Fibroblast of skin of scalp (primary cell): ENCODE measurements at places on chromosomes 11 and 22.

GRCh38 chr22:18001040-18001893, 23.1 kb downstream of the MICAL3 start:
- DNase-seq: peak; percentile 99

DNA sequence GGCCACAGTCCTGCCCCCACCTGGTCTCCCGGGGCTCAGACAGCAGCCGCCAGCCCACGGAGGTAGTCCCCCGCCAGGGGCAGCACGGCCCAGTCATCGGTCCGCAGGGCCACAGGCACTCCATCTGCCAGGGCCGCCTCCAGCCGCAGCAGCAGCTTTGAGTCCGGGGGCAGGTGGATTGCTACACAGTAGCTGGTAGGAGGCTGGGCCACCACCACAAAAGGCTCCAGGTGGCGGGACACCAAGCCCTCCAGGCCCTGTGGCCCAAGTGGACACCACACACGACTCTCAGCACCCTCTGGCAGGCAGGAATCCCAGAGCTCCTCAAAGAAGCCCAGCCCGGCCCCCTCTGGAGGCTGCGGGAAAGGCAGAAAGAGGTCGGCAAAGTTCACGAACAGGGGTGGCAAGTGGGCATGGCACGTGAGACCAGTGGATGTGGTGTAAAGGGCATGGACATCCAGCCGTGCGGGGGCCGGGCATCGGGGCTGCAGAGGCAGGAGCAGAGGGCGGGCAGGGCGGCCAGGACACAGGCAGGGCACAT, 2.9 kb downstream of the AP5B1 start:
- no peak for DNase-seq

GRCh38 chr22:25763239-25763777, 21.3 kb downstream of the MYO18B start:
- DNase-seq: peak; percentile 12

- no peak for DNase-seq
Observed at GRCh38 chr11:124202951-124203350, 19.8 kb downstream of the OR10D3 start.

DNA sequence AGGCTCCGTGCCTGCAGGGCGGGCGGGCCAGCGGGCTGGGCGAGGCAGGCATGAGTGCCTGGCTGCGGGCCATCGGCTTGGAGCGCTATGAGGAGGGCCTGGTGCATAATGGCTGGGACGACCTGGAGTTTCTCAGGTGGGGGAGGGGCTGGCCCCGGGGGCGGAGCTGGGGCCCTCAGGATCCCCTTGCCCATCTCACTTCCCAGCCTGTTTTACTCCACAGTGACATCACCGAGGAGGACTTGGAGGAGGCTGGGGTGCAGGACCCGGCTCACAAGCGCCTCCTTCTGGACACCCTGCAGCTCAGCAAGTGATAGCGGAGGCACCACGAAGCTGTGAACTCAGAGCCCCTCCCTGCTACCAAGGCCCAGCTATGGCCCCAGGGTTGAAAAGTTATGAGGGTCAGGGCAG, 5.9 kb downstream of the PHOX2A start:
- peak; percentile 68 for DNase-seq

- no peak for DNase-seq
Observed at GRCh38 chr11:2266586-2267305, 3.6 kb downstream of the ASCL2 start.

GRCh38 chr11:92776676-92777075, 192.8 kb upstream of the MTNR1B start:
- peak; percentile 56 for DNase-seq

GRCh38 chr11:108703916-108704315, 39.0 kb downstream of the DDX10 start:
- no peak for DNase-seq

DNA sequence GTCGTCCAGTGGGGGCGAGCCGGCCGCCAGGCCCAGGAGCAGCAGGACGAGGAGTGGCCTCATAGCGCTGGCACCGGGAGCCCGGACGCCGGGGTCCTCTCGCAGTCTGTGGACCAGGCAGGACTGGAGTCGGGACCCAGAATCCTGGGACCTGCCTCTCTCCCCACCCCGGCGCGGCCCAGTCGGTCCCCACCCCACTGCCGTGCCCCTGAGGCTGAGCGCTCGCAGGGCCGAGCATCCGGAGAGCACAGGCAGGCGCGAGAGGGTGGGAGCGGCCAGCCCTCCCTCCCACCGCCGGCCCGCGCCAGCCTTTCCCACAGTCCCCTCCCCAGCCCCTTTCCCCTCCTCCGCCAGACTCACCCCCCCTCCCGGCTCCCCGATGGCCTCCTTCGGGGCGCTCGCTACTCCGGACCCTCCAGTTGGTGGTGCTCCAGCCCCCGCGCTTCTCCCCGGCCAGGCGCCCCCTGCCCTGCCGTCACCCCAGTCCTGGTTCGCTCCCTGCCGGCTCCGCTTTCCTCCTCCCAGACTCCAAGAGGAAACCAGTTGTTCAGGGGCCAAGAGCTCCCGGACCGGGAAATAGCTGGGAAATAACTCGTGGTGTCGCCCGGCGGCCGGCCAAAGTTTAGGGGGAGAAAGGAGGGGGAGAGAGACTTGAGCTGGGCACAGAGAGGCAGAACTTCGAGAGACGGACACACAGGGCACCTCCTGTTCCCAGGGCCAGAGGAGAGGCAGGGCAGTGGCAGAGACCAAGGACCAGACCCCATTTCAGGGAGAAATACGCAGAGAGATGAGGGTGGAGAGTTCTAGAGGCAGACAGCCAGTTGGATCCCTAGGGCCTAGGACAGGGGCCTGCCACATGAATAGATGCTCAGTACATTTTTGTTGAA, at the start of gene C1QTNF5:
Gene C1QTNF5 (minus strand): TSS at position 549 of the 887 bp plus-strand sequence. CDS start 486 bp downstream, at position 63.
- peak; percentile 80 for DNase-seq

DNA sequence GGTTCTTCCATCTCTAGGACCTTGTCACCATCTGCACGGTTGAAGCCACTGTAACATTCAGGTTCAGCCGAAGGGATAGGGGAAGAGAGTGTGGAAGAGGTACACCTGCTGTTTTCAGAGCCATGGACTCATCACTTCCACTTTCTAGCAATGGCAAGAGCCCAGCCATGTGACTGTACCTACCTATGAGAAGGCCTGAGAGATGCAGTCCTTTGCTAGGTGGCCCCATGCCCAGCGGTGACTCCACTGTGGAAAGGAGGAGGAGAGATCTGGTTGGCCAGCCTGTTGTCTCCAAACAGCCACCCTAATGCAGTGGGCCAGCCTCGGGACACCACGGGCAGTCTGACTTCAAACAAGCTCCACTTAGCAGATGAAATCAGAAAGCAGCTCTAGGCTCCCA, 16.0 kb downstream of the RASD2 start:
- DNase-seq: no peak

GRCh38 chr11:69634590-69634989, 6.4 kb upstream of the CCND1 start:
- DNase-seq: no peak

DNA sequence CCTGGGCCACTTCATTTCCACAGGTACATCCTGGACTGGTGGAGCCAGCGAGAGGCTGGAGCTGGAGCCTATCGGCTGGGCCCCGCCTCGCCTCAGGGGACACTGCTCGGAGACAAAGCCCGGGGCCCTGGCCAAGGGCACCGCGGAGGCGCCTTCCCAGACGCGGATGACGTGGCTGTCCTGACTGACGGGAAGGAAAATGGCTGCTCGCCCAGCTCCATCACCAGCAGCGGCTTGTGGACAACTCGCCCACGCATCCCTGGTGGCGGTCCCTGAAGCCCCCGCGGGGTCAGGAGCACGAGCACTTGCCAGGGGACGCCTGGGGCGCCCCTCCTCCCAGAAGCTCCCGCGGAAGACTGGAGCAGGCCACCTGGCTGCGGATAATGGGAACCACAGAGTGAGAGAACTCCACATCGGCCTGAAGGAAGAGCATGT, 49.6 kb downstream of the CECR2 start:
- no peak for DNase-seq

- no peak for DNase-seq
Observed at GRCh38 chr11:106379712-106380111, 302.2 kb downstream of the AASDHPPT start.

DNA sequence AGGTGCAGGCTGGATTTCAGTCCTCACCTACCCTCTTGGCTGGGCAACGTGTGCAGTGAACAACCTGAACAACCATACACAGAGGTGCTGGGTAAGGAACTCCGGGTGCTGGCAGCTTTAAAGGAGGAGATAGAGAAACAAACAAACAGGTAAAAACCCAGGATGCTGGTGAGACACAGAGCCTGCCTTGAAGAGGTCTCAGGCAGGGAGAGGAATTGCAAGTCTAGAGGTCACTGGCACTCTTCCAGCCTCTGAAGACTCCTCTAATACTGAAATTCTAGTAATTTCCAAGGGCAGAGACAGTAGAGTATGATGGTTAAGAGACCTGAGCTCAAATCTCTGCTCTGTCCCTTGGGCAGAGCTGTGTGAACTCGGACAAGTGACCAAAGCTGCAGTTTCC, 192.5 kb downstream of the CEP164 start:
- DNase-seq: peak; percentile 15

DNA sequence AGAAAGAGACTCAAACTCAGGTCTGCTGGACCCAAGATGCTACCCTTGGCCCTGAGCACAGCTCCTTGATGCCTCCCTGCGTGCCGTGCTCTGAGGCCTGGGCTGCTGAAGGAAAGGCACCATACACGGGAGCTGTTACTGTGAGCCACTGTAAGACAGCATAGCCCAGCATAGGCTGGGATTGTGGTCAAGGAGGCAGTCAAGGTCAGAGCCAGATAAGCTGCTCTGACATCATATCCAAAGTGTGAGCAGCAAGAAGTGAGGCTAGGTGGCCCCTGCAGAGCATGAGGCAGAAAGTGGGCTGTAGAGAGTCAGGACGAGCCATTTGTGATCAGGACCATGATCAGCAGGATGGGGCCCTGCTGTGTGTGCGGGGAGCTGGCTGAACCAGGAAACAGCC, 7.7 kb downstream of the SLC22A8 start:
- DNase-seq: no peak

GRCh38 chr11:63683133-63683991, 2.1 kb downstream of the RTN3 start:
- DNase-seq: peak; percentile 41

DNA sequence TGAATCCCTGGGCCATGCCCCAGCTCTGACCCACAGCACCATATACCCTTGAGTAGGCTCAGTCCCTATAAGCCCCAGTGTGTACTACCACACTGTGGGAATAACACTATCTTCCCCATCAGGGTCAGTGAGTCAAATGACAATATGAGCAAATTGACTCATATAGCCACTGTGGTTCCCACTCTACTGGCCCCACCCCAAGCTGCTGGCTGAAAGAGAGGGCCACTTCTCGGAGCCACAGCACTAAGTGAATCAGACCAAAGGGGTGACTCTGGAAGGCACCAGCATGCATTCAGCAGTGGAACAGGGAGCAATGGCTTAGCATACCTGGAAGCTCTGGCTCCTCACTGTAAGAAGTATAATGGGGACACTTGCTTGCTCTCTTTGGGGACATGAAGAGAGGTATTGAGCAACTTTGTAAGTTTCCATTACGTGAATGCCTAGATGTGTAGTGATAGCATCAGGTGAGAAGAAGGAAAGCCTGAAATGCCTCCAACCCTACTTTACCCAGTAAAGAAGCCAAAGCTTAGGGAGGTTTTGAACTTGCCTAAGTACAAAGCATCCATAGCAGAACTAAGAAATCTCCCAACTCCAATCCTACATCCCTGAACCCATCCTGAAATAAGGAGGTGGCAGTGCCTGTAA, 13.5 kb downstream of the CD59 start:
- peak; percentile 81 for DNase-seq

DNA sequence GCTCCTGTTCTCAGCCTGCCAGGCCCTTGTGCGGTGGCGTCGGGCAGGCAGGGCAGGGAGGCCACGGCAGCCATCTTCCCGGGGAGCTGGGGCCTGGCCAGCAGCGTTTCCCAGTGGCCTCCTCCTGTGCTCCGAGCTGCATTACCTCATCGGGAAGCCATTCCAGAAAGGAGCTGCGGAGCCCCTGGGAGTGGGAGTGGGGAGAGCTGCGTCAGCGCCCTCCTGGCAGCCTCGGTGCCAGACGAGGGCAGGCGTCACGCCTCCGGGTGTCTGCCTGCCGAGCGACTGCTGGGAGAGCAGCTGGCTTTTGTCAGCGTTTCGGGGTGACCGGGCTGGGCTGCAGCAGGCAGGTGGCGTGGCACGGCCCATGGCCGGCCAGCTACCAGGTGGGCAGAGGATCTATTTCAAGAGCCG, 30.9 kb upstream of the WNT7B start:
- DNase-seq: peak; percentile 93

- DNase-seq: no peak
Observed at GRCh38 chr11:118227865-118228785, 3.3 kb upstream of the JAML start.

GRCh38 chr11:110491577-110492320, 62.0 kb downstream of the FDX1 start:
- no peak for DNase-seq

DNA sequence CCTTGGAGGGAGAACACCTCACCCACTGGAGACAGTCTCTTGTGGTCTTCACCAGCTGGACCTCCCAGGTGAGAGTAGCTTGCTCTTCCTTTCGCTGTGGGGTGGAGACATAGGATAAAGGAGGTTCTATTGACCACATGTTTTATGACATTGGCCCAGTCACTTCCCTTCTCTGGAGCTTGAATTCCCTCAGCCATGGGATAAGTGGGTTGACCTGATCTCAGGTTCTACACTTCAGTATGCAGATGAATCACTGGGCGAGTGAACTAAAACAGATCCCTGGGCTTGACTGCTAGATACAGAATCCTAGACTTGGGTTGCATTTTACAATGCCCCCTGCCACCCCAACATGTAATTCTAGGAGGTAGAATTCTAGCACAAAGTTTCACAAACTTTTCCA, 54.8 kb upstream of the PRSS23 start:
- DNase-seq: no peak

- DNase-seq: no peak
Observed at GRCh38 chr11:121374286-121374985, 77.7 kb upstream of the SORL1 start.

GRCh38 chr11:131191606-131192005, 178.8 kb upstream of the NTM start:
- no peak for DNase-seq

GRCh38 chr11:116073854-116074837, 569.9 kb upstream of the CADM1 start:
- DNase-seq: peak; percentile 14

DNA sequence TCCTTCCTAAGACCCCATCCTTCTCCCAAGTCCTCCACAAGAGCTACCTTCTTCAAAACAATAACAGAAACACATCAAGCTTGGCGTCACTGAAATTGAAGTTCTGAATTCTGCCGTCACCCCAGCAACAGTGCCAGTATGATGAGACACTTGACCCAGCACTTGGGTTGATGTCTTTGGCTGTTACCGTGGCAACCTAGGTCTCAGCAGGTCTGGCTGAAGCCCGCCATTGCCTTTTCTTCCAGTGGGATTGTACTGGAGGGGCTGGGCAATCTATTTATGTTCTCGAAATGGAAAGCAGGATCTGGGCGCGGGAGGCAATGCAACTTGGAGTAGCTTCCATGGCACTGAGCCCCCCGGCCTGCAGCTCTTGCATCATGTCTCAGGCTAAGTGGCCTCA, 23.8 kb downstream of the NPTXR start:
- no peak for DNase-seq

GRCh38 chr11:44945666-44946065, 5.0 kb downstream of the TP53I11 start:
- no peak for DNase-seq

- no peak for DNase-seq
Observed at GRCh38 chr22:40392618-40393017, 22.2 kb downstream of the SGSM3 start.
